ENCODE measurements at places on chromosomes 7 and 10. TPM values are rescaled to one million over a fixed set of nuclear protein-coding genes. Genes with fewer than 3 reads are reported as not detected.

The BAIAP2L1 gene
- 0.44 TPM for total RNA-seq

- no peak for DNase-seq
Measured at GRCh38 chr7:74038194-74038961, 10.4 kb downstream of the ELN start.

The CPA2 gene
- not detected for total RNA-seq

DNA sequence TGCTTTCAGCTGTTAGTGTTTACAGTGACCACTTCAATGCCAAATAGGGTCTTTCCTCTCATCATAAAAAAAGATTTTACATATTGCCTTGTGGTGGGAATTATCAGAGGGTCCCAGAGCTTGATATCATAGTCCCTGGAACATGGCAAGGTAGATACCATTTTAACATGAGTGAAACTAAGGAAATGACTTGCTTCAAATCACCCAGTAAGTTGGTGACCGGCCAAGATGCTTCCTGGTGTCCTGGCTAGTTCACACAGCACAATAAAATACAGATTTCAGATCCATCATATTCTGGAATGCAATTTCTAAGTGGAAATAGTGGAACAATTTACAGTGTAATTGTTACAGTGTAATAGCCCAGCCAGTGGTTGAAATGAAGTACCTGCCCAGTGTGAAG, 36.6 kb downstream of the CNNM1 start:
- no peak for DNase-seq

The ACSM6 gene
- total RNA-seq: not detected

- DNase-seq: no peak
Measured at GRCh38 chr10:77505431-77506334, 131.9 kb downstream of the KCNMA1 start.

- DNase-seq: no peak
Measured at GRCh38 chr7:40640566-40640965, 505.8 kb downstream of the SUGCT start.

The EFCAB10 gene
- 0.42 TPM for total RNA-seq

The ALOX5 gene
- total RNA-seq: 12.7 TPM

DNA sequence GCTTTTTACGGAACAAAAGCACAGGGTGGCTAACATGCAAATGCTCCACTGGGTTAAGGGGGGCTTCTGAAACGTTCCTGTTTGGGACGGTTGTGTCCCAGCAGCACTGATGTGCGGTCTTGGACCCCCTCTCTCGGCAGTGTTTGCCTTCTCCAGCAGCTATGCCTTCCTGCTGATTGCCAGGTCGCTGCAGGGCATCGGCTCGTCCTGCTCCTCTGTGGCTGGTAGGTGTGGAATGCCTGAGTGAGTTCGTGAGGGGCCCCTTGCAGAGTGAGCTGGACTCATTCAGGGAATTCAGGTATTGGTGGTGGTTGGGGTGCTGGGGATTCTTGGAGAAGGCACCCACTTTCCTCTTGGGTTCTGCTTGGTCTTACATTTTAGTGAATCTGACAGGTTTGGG, 13.0 kb downstream of the SLC18A2 start:
- DNase-seq: no peak

The TRIM73 gene
- total RNA-seq: 35.1 TPM

- no peak for DNase-seq
Measured at GRCh38 chr7:37971491-37971890, 51.1 kb downstream of the EPDR1 start.

- DNase-seq: no peak
Measured at GRCh38 chr10:124935946-124936345, 6.0 kb upstream of the ZRANB1 start.

The HILPDA gene
- total RNA-seq: 3.8 TPM

DNA sequence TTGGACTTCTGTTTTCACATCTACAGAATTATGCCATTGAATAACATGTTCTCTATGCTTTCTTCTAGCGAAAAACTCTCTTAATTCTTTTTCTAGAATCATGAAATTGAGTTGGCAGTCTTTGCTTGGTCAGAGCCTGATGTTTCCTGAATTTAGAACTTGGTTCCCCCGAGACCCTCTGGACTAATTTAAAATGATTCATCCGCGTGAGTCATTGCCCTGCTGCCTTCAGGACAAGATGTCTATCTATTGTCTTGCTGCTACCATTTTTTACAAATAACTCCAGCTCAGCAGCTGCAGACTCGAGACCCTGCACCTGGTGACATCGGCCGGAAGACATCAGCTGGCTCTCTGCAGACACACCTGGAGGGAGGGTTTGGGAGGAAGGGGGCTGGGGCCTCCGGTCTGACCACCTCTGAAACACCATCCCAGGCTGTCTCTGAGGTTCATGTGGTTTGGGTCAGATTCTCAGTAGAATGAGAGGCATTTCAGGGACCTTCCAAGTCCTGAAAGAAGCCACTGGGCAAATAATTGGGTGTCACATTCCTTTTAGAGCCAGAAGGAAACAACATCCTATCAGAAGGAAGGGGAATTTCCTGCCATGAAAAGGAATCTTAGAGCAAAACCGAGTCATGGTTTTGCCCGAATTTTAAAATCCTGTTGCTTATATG, 20.9 kb upstream of the KLF6 start:
- DNase-seq: no peak

Data from naive thymus-derived CD8-positive, alpha-beta T cell (primary cell).